Ascending aorta (tissue), 2 donors: ENCODE measurements at places on chromosomes 3 and 15. TPM values are rescaled to one million over a fixed set of nuclear protein-coding genes. Genes with fewer than 3 reads are reported as not detected.
A peak's percentile ranks its signal among the peaks of the same experiment; 100 is the strongest.

GRCh38 chr15:99514306-99514705 is 51.5 kb upstream of the MEF2A start:
- DNase-seq = no peak

GRCh38 chr3:42696356-42697288 is 6.0 kb downstream of the HHATL start:
- DNase-seq = no peak

GRCh38 chr3:150736903-150737832 is 25.8 kb downstream of the SIAH2 start:
- no peak for DNase-seq

DNA sequence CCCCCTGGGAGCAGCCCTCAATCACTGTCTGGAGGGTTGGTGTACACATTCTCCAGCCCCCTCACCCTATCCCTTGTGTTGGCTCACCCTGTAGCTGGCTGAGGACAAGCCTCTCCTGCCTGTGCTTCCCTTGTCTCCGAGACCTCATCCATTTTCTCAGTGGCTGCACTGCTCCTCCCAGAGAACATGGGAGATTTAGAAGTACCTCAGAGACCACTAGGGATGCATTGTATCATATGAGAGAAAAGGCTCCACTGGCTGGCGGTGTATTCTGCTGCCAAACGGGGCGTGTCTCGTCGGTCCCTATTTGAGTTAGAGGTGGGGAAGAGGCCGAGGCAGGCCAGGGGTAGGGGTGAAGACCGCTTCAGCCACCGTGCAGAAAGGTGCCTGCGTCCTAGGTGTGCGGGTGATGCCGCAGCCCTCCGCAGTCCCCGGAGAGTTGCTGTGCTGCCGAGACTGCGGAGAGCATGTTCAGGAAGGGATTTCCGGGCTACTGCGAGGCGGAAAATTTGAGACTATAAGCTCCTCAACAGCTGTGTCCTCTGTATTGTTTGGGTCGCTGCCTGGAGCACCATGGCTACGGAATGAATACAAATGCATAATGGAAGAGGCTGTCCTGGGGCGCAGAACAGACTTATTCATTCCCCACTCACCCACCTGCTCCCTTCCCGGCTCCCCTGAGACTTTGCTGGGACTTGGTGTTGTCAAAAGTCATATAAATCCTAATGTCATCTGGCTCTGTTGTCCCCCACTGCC is 43.8 kb downstream of the SPSB4 start:
- peak; percentile 52 for DNase-seq

DNA sequence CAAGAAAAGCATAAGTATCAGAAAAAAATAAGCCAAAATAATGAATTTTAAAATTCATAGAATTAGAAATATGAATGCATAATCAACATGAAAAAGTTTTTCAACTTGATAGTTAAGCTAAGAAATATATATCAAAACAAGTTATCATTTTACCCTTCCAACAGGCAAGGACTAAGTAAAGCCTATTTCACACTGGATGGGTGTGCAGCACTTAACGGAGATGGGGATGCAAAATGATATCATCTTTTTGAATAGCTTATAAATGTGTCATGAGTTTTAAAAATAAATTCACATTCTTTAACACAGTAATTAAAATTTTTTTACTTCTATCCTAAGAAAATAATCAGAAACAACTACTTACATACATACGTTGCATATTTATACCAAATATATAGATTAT is 20.9 kb downstream of the PIK3R4 start:
- no peak for DNase-seq

GRCh38 chr3:169563775-169564059 is 99.8 kb downstream of the MECOM start:
- DNase-seq = no peak

The RPP25 gene
- total RNA-seq = 28.4 TPM

The CYP1A2 gene
- total RNA-seq = not detected

The CYP8B1 gene
- total RNA-seq = 0.43 TPM

The INSYN1 gene
- total RNA-seq = 13.0 TPM
